Iris pigment epithelial cell (primary cell): ENCODE measurements at places on chromosomes 5 and 9.

- peak; percentile 71 for DNase-seq
These were observed 13.0 kb downstream of the TTC1 start for GRCh38 chr5:160021831-160022446.

- peak; percentile 64 for DNase-seq
These were observed 221.3 kb upstream of the TAS2R1 start for GRCh38 chr5:9851458-9851857.

DNA sequence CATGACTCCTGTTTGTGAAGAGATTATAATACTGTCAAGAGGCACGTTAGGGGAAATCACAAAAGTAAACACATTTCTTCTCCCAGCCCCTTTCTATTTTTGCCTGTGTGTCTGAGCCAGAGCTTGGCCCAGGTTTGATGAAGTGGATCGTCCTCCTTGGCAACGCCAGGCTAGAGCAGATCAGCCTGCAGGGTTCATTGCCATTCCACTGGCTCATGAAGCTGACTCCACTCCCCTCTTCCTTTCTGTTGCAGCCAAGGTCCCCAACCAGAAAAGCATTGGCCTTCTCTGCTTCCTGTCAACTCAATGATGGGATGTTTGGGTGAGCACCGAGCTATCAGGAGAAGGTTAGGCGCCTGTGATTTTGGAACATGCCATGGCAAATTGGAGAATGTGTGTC lies 3.3 kb downstream of the ADRB2 start:
- DNase-seq: no peak

GRCh38 chr5:147530530-147531389 lies 20.9 kb upstream of the DPYSL3 start:
- DNase-seq: peak; percentile 93

DNA sequence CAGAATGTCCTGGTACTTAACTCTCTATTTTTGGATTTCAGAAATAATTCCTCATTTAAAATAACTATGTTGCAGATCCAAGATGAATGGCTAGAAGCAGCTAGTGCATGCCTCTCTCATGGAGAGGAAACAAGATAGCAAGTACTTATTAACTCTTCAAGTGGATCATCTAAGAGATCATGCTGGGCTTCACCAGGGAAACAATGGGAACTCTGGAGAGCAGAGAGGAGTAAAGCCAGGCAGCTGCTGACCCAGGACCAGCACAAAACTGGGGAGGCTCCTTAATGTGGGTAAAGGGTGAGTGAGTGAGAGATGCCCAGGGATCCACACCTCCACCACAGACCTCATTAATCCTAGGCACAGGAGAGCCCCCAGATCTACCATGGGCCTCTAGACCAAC lies 897.8 kb upstream of the ACO1 start:
- no peak for DNase-seq

- DNase-seq: no peak
These were observed 166.7 kb downstream of the TTLL11 start for GRCh38 chr9:121926351-121926801.

DNA sequence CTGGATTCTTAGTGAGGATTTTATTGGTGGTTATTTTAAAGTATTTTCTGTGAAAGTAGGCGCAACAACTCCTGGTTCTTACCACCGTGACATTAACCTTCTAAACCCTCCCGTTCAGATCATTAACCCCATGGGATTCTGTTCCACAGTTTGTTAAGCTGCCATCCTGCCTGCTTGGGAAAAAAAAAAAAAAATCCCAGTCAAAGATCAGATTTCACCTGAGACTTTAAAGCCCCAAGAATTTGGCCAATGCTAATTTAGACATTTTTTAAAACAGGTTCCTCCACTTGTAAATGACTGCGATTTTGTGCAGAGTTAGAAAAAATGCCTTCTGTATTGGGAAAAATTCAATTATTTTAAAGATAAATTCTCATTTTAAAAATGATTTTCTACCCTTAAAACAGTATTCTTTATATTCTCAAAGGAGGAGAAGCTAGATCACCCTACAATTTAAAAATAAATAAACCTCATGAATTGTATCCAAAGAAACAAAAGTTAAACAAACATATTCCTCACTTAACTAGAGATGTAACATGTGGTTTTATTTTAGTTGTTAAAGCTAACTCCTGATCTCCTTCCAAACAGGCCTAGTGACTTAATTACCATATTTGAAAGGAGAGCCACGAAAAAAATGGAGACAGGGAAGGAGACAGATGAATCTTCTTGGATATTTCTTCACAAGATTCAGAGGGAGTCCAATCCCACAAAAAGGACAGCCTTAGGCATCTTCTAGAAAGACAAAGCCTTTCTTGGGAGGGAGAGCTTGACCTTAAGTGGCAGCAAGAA lies 93.1 kb upstream of the IFNK start:
- no peak for DNase-seq

DNA sequence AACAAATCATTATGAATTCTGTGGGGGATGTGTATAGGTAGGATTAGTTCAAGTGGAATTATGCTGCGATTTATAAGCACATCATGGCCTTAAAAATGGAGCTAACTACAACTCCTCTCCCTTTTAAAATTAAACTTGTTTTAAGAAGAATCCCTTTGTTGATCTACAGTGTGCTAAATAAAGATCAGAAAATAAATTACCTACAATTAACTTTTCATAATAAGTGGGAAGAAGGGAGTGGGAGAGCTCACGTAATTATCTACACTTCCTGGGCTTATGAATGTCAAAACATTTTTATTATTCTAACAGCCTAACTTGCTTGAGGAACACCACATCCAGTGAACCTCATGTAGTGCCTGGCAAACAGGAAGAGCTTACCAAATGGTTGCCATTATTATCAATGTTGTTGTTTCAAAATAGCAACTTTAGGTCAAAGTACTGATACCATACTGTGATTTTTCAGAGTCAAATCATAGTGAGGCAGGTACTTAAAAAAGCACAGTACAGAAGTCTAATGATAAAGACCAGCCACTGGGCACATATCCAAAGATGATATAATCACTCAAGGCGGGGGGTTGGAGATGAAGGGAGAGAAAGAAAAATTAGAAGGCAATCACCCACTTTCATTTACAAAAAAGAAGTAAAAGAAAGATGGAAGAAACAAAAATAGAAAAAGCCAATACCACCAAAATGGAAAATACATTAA lies 174.0 kb downstream of the RAPGEF6 start:
- peak; percentile 28 for DNase-seq

GRCh38 chr9:13532407-13532806 lies 252.9 kb upstream of the MPDZ start:
- DNase-seq: no peak

DNA sequence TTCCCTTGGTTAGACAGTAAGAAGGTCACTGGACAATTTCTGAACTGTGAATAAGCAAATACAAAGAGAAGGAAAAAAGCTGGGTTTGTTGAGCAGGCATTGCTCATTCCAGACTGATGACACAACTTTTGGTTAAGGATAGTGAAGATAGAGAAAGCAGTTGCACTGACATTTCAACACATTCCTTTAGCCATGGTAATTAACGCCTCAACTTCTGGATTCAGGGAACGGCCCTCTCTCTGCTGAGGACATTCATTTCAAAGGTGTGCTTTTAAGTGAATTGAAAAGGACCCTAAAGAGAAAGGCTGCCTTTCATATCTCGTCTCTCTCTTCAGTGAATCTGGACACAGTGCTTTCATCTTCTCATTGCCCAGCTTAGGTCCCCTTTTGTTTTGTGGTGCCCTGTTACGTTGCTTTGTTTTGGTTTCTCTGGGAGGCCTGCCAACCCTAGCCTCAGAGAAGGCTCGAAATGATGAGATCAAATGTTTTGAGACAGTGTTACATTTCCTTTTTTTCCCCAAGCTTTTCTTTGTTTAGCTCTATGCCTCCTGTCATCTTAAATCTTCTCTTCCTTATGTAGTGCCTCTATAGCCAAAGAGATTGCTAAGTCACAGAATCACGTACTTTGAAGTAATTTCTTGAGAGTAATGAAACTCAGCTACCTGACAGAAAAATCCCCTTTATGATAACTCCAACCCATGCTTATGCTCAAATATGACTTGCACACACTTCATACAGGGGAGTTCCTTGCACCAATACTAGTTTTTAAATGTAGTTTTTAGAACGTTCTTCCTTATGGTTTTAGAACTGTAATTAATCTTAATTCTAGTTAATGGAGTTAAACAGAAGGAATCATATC lies 94.4 kb upstream of the IFNE start:
- DNase-seq: peak; percentile 96

GRCh38 chr9:29211003-29211579 lies 1637.8 kb upstream of the C9orf72 start:
- no peak for DNase-seq

DNA sequence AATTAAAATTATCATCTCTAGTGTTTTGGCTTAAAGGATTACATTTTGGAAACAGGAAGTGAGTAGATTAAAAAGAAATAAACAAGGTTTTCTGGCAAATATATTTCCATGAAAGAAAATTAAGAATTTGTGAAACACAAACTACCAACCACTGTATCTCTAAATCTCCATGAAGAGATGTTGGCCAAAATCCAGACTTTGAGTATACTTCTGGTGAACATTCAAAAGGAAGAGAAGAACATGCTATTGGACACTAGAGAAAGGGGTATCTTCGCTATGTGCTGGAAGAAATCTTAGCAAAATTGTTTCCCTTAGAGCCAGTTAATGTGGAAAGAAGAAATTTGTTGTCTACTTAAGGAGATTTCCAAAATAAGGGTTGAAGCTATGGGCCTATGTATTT lies 710.4 kb upstream of the CTNND2 start:
- no peak for DNase-seq

GRCh38 chr5:127409921-127410675 lies 107.3 kb upstream of the PRRC1 start:
- DNase-seq: no peak

- DNase-seq: peak; percentile 24
These were observed 36.4 kb downstream of the GLT6D1 start for GRCh38 chr9:135602789-135603481.

DNA sequence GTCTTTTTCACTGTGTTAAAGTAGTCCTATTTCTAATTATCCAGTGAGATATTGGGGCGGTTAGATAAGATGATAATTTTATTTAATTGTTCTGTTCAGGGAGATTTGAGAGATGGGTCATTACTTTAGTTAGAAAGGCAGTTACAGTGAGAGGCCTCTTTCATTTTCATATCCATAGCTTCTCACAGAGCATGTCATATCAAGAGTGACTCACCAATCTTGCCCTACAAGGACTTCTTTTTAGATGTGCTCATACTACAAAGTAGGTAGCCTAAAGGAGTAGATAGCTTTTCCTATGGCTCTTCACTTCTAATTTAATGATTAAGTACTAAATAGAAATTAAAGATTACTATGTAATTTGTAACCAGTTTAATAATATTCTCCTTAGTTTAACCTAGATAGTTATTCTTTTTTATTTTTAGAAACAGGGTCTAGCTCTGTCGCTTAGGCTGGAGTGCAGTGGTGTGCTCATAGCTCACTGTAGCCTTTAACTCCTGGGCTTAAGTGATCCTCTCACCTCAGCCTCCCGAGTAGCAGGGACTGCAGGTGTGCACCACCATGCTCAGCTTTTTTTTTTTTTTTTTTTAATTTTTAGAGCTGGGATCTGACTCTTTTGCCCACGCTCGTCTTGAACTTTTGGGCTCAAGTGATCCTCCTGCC lies 71.0 kb downstream of the FER start:
- DNase-seq: peak; percentile 80

GRCh38 chr5:36147681-36148080 lies 4.0 kb downstream of the LMBRD2 start:
- DNase-seq: peak; percentile 43

- no peak for DNase-seq
These were observed 42.5 kb downstream of the KCNIP1 start for GRCh38 chr5:170546282-170546681.

DNA sequence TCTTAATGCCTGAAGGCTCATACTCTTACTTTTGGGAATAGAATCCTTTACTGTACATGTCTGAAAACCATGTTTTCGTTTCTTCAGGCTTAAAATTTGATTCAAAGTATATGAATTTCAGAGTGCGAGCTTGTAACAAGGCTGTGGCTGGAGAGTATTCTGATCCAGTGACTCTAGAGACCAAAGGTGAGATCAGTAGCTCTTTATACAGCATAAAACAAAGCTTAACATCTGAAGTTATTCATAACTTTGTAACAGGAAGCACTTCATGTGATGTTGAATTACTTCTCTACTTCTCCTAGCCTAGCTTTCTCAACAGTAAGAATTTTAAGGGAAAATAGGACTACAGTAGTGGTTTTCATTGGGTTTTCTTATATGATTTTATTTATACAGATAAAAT lies 49.4 kb upstream of the FKTN start:
- DNase-seq: no peak

GRCh38 chr5:166281433-166281832 lies 2010.0 kb upstream of the WWC1 start:
- DNase-seq: no peak

DNA sequence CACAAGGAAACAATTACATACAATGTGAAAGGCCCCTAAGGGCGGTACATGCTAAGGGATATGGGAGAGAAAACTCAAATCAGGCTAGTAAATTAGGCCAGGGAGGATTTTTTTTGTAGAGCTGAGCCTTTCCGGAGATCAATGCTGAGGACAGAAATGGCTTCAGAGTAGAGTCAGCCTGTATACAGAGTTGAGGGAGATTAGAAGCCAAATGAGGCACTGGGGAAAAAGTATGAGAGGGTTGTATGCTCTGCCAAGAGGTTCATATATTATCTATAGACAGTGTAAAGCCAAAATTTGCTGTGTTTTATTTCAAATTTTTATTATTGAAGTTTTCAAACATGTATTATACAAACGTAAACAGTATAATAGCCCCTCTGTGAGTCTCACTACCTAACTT lies 103.1 kb downstream of the BNC2 start:
- no peak for DNase-seq

DNA sequence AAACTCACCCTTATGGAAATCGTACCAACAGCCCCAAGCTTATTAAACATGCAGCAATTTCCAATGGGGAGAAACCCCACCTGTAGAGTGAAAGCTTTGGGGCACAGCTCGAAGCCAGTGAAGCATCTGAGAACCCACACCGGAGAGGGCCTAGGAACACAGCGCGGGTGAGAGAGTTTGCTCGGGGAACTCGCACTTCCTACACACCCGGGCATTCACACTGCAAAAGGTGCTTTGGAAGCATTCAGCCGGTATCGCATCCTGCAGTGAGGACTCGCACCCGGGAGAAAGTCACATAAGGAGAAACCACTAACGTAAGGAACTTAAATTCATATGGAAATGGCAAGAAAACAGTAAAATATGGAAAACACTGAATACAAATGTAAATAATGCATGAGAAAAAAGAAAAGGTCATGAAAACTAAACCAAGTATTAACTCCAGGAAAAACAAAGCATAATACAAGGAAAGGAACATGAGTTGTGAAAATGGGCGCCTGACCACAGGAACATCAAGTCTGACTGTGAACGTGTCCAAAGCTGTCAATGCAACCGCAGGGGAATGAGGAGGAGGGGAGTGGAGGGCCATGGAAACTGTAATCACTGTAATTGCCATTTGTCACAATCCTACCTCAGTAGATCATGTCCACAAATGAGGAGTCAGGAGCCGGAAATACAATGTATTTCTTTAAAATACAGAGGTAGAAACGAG lies 28.7 kb downstream of the CAMSAP1 start:
- DNase-seq: no peak

DNA sequence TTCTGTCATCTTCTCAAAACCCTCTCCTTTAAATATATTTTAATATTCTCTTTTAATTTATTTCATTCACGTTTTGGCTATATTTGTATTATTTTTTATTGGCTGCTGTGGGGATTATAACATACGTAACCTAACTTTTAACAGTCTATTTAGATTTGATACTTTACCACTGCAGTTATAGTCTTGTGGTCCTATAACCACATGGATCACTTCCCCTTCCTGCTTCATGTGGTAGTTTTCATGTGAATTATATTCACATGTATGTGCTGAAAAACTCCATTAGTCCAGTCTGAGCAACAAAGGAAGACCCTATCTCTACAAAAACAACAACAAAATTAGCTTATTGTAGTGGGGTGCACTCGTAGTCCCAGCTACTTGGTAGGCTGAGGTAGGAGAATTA lies 34.3 kb downstream of the CENPP start:
- no peak for DNase-seq
